ENCODE measurements at places on chromosomes 2 and 18. TPM values are rescaled to one million over a fixed set of nuclear protein-coding genes. Genes with fewer than 3 reads are reported as not detected.
A peak's percentile ranks its signal among the peaks of the same experiment; 100 is the strongest.

GRCh38 chr18:51563396-51563795 lies 365.9 kb upstream of the MEX3C start:
- no peaks in the 10 kb centered on the region for H3K4me1 ChIP-seq
- no peaks in the 10 kb centered on the region for H3K27me3 ChIP-seq
- H3K4me3 ChIP-seq = no peak overlapping the region
- H3K36me3 ChIP-seq = no peaks in the 10 kb centered on the region

GRCh38 chr2:100233061-100233460 lies 89.2 kb downstream of the LONRF2 start:
- DNase-seq = no peak
- H3K4me1 ChIP-seq = no peaks in the 10 kb centered on the region
- H3K27ac ChIP-seq = no peak overlapping the region
- no peak overlapping the region for H3K4me3 ChIP-seq

DNA sequence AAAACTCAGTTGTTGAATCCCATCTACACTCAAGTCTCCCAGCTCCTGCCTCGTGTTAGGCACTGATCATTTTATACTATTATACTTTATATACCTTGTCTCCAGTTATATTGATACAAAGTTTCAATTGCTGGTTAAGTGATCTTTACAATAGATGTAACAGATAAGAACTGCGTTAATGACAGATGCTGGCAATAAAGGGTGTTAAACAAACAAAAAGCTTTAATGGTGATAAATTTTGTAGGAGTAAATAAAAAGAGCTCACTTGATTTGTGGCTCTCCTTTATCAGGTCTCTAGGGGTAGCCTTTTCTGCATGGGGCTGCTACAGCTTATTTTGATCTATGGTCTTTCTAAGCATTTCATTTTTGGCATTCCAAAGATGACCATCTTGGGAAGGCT lies 106.9 kb upstream of the GAREM1 start:
- no peaks in the 10 kb centered on the region for H3K27me3 ChIP-seq
- no peaks in the 10 kb centered on the region for H3K4me1 ChIP-seq
- H3K4me3 ChIP-seq = no peak overlapping the region
- H3K36me3 ChIP-seq = no peaks in the 10 kb centered on the region
- no peak overlapping the region for H3K27ac ChIP-seq

DNA sequence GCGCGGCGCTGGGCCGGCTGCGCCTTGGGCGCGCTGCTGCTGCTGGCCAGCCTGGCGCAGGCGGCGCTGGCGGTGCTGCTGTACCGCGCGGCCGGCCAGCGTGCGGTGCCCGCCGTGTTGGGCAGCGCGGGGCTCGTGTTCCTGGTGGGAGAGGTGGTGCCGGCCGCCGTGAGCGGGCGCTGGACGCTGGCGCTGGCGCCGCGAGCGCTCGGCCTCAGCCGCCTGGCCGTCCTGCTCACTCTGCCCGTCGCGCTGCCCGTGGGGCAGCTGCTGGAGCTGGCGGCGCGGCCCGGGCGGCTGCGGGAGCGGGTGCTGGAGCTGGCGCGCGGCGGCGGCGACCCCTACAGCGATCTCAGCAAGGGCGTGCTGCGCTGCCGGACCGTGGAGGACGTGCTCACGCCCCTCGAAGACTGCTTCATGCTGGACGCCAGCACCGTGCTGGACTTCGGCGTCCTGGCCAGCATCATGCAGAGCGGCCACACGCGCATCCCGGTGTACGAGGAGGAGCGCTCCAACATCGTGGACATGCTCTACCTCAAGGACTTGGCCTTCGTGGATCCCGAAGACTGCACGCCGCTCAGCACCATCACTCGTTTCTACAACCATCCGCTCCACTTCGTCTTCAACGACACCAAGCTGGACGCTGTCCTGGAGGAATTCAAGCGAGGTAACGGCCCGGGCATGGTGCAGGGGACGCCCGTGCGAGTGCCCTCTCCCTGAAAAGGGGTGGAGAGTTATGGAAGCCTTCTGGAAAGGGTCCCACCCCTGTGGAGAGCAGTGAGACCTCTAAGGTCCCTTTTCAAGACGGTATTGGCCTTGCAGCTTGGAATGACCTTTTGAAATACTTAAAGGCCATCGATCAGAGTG lies 1.0 kb downstream of the CNNM3 start:
- no peaks in the 10 kb centered on the region for H3K27me3 ChIP-seq
- no peaks in the 10 kb centered on the region for H3K36me3 ChIP-seq
- peaks cover 55% of the 10 kb centered on the region for H3K4me1 ChIP-seq
- H3K4me3 ChIP-seq = peak overlapping the region; percentile 75

- peak; percentile 87 for DNase-seq
- H3K4me3 ChIP-seq = peak overlapping the region; percentile 54
- no peaks in the 10 kb centered on the region for H3K27me3 ChIP-seq
- H3K4me1 ChIP-seq = peaks cover 5% of the 10 kb centered on the region
- no peak overlapping the region for H3K27ac ChIP-seq
Observed at GRCh38 chr2:38535744-38536506, 66.8 kb downstream of the HNRNPLL start.

Gene POLE4
- 29.3 TPM for total RNA-seq
